ENCODE measurements at places on chromosomes 7 and 10. TPM values are rescaled to one million over a fixed set of nuclear protein-coding genes. Genes with fewer than 3 reads are reported as not detected.

- no peak for DNase-seq
Observed at GRCh38 chr7:109986701-109987100, 1104.2 kb upstream of the LRRN3 start.

DNA sequence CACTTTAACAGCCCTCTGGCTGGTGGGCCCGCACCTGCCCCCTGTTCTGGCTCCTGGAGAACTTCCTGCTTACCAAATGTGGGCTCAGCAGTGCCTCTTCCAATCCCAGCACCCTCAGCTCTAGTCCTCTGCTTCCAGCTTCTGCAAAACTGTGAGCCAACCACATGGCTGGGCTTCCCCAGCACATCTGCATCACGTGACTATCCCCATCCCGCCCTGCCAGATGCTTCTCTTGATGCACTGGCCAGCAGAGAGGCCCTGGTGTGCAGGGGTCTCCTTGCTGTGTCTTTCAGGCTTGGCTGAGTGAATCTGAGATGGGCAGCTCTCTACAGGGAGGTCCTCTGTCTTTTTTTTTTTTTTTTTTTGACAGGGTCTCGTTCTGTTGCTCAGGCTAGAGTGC lies 43.8 kb upstream of the DMBT1 start:
- no peak for DNase-seq

TWIST1 gene
- 19.4 TPM for polyA plus RNA-seq

ANKRD7 gene
- 0.50 TPM for polyA plus RNA-seq

GRCh38 chr7:39158367-39158766 lies 180.7 kb downstream of the POU6F2 start:
- no peak for DNase-seq

GRCh38 chr7:24343614-24344013 lies 59.6 kb downstream of the NPY start:
- DNase-seq, result no peak

ORAI2 gene
- polyA plus RNA-seq, result 41.9 TPM

THSD7A gene
- 0.06 TPM for polyA plus RNA-seq

GSDME gene
- 63.8 TPM for polyA plus RNA-seq

- no peak for DNase-seq
Observed at GRCh38 chr10:121732656-121733445, 134.6 kb upstream of the FGFR2 start.

DNA sequence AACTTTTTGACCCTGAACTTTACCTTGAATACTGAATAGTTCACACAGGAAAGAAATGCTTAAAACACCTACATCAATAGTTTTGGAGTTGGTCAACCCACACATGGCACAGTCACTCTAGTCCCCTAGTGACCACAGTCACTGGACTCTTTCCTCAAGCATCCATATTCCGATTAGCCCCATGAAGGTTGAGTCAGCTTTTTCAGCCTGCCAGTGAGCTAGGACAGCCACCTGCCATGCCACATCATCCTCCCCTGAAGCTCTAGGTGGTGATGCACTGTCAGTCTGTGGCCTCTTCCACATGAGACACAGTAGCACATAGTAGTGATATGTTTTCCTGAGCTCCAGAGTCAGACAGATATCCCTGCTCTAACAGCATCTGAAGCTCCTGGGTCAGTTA lies 537.2 kb downstream of the XPNPEP1 start:
- no peak for DNase-seq

GRCh38 chr7:74612015-74612829 lies 45.3 kb upstream of the GTF2I start:
- no peak for DNase-seq

- no peak for DNase-seq
Observed at GRCh38 chr10:86815035-86815617, 58.7 kb downstream of the BMPR1A start.

ENKUR gene
- 0.11 TPM for polyA plus RNA-seq

GRCh38 chr10:3770611-3771110 lies 14.3 kb downstream of the KLF6 start:
- no peak for DNase-seq

GRCh38 chr7:37104822-37105518 lies 343.7 kb downstream of the ELMO1 start:
- no peak for DNase-seq

GRCh38 chr10:71344154-71344925 lies 25.3 kb downstream of the SLC29A3 start:
- DNase-seq, result no peak

- peak; percentile 57 for DNase-seq
Observed at GRCh38 chr10:35854661-35855060, 212.6 kb upstream of the FZD8 start.

DNA sequence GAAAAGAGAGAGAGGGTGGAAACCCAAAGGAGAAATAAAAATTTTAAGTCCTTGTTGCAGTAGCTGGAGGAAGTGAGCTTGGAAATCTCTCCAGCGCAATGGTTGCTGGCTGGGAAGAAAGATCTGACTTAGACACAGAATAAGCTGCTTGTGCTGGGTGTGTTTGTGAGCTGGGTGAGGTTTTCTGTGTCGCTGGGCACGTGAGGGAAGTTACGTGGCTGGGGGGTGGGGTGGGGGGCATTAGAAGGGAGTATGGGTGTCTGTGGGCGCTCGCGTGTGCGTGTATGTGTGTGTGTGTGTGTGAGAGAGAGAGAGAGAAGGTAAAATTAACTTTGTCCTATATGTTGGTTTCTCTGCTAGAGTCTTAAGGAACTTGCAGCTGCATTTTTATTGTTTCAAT lies 11.6 kb downstream of the TCF7L2 start:
- no peak for DNase-seq

DNA sequence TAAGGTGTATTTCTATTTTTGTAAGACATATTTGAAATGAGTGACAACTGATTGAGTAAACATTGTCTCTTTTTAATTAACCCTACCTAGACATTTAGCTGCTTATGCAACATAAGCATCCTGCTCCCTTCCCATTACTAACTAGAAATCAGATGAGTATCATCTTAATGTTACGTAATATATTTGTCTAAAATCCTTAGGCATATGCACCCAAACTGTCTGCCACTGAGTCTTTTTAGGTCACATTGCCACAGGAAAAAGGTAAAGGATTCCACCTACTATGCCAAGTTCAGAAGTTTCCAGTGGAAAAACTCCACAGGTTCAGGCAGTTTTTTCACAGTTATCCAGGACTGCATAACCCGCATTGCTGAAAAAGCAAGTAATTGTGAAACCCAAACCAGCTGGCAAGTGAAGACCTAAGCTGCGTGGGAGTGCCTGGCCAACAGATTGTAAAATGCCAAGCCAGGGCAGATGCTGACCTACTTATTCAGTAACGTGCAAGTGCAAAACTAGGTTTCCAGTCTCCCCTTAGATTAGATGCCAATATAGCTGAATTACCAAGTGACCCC lies 983.7 kb downstream of the GATA3 start:
- no peak for DNase-seq

OIT3 gene
- not detected for polyA plus RNA-seq
